ENCODE measurements at places on chromosomes 1 and 21.

- DNase-seq = no peak
Observed at GRCh38 chr21:40331172-40331571, 463.9 kb downstream of the PCP4 start.

- DNase-seq = no peak
Observed at GRCh38 chr1:47562799-47563198, 125.0 kb downstream of the FOXD2 start.

DNA sequence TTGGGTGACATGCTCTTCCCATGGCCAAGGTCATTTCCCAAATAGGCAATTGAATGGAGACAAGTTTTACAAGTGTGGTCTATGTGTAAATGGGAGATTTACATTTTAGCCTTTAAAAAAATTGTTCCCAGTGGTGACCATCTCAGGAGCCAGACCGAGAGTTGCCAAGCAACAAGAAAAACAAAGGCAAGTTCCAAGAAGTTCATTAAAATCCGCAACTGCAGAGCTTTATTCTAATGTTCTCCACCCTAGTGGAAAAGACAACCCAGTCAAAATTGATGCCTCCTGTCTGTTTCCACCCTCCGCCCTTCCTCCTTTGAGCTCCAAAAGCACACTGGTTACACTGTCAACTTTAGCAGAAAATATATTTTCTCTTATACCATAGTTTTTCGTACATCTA lies 33.2 kb upstream of the CD55 start:
- DNase-seq = no peak

DNA sequence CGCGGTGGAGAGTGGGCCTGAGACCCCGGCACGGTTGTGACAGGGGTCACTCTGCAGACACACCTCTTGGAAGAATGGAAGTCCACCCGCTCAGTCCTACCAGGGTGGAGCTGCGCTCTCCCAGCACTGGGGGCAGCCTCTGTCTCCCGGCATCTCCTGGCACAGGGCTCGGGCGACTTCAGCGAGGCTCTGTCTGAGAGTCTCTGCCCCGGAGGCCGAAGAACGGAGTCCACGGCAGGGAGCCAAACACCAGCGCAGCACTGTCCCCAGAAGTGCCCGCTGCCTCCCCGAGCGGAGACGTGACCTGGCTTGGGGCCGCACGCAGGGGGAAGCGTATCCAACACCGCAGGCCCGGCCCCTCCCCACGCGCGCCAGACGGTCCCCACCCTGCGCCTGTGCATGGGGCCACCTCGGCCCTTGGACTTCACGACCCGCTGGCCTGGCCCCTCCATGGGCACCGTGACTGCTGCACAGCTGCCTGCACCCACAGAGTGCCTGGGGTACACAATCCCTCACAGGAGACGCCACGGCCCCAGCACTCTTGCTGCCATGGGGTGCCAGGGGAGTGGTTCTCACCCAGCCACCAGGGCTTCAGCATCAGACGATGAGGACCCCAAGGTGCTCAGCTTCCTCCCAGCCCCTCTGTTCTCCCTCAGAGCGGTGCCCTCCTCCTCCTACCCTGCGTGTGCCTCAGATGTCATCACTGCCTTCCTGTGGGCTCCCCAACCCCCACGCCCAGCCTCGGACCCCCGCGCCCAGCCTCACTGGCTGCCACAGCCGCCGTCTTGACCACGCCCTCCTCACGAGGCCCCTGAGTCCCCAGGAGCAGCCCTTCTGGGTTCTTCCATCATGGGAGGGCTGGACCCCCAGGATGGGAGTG lies 14.9 kb upstream of the RNF223 start:
- no peak for DNase-seq

DNA sequence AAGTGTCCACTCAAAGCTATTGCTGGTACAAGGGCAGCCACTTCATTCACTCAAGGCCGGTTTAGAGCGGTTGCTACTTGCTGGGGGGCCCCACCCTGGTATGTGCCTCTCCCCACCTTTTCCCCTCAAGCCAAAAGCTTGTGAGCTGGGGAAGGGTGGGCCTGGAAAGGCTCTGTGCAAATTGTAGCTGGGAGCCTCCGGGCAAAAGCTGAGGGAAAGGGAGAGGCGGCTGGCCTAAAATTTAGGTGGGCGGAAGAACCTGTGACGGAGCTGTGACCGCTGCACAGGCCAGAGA lies 306 bp upstream of the SH3D21 start:
- no peak for DNase-seq

DNA sequence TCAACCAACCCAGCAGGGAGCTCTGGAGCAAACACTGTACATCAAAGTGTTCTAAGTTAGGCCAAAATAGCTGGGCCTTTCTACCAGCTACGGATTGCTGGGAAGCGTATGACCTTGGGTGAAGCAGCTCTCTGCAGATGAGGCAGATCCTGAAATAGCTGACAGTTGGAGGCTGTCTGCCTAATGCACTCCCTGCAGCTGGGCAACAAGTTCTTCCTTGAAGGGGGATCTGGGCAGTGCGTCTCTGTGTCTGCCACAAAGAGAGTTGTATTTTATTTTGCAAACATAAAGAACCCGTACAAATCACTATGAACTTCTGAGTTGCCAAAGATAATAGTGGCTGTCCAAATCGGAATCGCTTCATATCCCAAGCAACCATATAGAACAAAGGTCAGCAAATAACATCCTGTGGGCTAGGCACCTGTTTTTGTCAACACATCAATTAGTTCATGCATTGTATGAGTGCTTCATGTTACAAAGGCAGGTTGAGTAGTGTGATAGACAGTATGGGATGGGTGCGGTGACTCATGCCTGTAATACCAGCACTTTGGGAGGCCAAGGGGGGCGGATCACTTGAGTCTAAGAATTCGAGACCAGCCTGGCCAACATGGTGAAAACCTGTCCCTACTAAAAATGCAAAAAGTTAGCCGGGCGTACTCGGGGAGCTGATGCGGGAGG lies 29.1 kb upstream of the KLF17 start:
- DNase-seq = no peak

DNA sequence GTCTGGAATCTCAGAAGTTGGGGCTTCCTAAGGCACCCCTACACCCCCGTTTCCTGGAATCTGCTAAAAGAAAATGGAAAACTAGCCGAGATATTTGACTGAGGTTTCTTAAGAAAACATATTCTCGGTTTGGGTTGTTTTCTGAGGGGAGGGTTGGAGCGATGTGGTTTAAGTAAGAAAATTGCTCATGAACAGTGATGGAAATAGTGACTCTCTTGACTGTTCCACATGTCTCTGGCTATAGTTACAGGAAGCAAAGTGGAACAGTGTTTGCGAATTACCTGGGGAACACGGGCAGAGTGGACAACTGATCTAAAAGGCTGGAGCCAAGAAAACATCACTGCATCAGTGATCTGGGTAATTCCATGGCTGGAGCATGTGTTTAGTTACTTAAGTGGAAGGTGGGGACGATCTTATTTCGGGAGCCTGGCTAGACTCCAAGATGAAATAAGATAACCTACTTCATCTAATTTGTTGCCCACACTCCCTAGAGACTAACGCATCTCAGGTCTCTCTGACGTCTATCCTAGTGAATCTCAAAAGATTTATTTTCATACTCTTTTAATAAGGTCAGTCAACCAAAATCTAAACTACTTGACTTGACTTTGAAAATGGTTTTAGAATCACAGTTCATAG lies 92.4 kb downstream of the KCNJ15 start:
- DNase-seq = no peak
